ENCODE measurements at places on chromosomes 11 and 22. TPM values are rescaled to one million over a fixed set of nuclear protein-coding genes. Genes with fewer than 3 reads are reported as not detected.

FXYD6 gene
- 0.48 TPM for total RNA-seq

APOL4 gene
- total RNA-seq: not detected

MAPK8IP2 gene
- total RNA-seq: 0.88 TPM

SYNGR1 gene
- 19.1 TPM for total RNA-seq

AP2A2 gene
- 39.4 TPM for total RNA-seq

E2F8 gene
- total RNA-seq: 22.0 TPM

ABCC8 gene
- total RNA-seq: not detected

POU2AF3 gene
- 3.0 TPM for total RNA-seq

MUC6 gene
- total RNA-seq: 0.07 TPM

NCAM1 gene
- 0.33 TPM for total RNA-seq

FGF4 gene
- not detected for total RNA-seq

SLC29A2 gene
- 28.9 TPM for total RNA-seq

OR52I2 gene
- total RNA-seq: not detected

SIK3 gene
- 30.2 TPM for total RNA-seq

ZW10 gene
- 19.3 TPM for total RNA-seq

INSC gene
- total RNA-seq: not detected

OR5F1 gene
- not detected for total RNA-seq

TRPC6 gene
- total RNA-seq: not detected

ALDH3B1 gene
- 98.1 TPM for total RNA-seq

TREH gene
- not detected for total RNA-seq

OR5AN1 gene
- total RNA-seq: not detected

SLC2A11 gene
- total RNA-seq: 26.9 TPM

RIBC2 gene
- total RNA-seq: 11.0 TPM

MGAT3 gene
- not detected for total RNA-seq

TCN1 gene
- 1.4 TPM for total RNA-seq

YAP1 gene
- 111 TPM for total RNA-seq

SEC14L2 gene
- total RNA-seq: 60.8 TPM

All from PC-9 (cell line).